ENCODE measurements at places on chromosomes 2 and 18.
A peak's percentile ranks its signal among the peaks of the same experiment; 100 is the strongest.

DNA sequence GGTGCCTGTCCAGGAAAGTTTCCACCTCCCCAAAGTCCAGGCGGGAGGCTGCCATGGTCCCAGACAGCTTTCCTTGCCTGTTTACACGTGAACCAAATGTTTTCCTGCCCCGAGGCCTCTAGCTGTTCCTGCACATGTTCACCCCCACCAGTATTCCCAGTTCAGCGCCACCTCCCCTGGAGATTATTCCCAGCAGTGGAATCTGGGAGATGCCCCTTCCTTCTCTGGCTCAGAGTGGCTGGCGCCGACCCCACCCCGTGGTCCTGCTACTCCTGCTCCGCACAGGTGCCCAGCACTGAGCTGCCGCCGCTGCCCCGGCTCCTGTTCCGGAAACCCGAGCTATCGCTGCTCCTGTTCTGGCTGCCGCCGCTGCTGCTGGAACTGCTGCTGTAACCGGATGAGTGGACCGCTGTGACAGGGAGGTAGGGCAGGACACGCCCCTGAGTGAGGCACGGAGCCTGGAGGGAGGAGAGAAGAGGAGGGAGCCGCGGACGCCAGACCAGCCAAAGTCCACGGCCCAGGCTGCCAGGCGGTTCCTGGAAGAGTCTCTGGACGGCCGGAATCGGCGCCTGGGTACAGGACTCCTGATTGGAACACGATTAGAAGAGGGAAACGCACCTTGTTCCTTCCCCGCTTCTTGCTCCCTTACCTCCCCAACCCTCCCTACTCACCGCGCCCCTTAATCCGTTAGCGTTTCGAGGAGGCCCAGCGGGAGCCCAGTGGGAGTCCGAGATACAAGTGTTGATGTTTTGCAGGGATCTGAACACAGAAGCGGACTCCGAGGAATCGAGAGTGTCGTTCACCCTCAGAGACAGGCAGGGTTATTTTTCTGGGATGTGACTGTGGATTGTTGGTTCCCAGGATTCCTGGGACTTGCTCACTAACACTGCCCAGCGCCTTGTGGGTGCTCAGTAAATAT, at the start of gene PDE11A:
Gene PDE11A (minus strand): TSS at position 395 of the 919 bp plus-strand sequence. CDS start 340 bp downstream, at position 55.
- peak; percentile 83 for DNase-seq

- DNase-seq, result no peak
Observed at GRCh38 chr2:223269386-223269785, 217.4 kb downstream of the KCNE4 start.

- DNase-seq, result no peak
Observed at GRCh38 chr2:225630824-225631533, 231.5 kb downstream of the NYAP2 start.

- DNase-seq, result peak; percentile 30
Observed at GRCh38 chr2:238170386-238171071, 11.8 kb downstream of the ERFE start.

- DNase-seq, result peak; percentile 22
Observed at GRCh38 chr2:20349513-20349921, 1.1 kb downstream of the PUM2 start.

GRCh38 chr2:118834901-118835745, 12.3 kb downstream of the EN1 start:
- no peak for DNase-seq

GRCh38 chr2:6024784-6025183, 332.6 kb downstream of the SOX11 start:
- no peak for DNase-seq

DNA sequence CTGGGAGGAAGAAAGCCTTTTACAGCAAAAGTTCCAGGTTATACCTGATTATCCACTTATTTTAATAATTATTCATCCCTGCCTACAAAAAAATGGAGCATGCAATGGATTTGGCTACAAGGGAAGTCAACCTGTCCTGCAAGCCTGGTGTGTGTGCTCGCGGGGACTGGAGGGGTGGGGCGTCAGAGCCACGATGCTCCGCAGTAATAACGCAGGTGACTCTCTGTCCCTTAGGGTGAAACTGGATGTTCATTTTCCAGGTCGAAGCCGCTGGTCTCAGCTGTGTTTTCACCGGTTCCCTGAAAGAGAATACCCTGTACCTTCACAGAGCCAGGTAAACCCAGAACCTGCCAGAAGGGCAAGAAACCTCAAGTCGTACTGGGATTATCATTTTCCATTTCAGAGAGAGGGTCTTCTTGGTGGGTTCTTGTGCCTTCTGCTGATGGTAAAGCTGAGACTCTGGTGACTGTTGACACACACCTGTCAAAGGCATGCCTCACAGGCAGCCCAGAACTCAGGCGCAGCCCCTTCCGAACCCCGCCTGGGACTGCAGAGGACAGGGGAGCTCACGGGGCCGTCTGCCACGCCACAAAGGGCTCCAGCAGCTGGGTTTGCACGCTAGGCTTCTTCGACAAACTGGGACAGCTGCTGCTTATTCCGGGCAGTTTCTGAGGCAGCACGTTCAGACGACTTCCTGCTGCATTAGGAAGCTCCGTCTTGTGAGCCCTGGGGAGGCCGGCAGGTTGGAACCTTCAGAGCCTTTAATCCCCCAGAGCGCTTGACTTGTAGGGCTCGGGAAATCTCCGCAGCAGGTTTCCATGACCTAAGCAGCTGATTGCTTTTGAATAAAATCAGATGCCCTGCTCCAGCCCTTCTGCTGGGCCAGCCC, 58.6 kb downstream of the KCNG2 start:
- DNase-seq, result peak; percentile 45

DNA sequence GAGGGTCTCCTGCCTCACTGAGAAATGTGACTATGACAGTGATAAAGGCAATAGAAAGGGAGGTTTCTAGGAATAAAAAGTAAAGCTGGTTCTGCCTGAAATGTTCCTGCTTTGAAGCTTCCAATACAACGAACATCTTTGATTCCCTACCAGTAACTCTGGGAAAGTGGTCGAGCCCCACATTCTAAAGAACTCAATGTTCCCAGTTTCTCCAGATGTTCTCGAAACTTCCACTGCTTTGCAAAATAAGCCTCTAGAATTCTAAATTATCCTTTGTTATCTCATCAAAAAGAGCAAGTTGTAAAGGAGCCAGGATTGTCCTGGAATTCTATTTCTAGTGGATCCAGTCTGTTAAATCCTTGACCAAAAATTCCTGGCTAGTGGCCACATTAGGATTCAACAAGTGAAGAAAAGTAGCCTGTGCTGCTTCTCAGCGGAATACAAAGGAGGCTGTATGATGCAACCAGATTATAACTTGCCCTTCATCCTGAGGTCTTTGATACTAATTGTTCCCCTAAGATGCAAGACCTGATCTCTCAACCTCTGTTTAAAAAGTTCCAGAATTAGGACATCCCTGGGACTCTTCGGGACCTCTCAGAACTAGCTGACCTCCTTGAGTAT, 8.4 kb downstream of the SCN7A start:
- DNase-seq, result no peak

GRCh38 chr18:37487400-37487867, 78.2 kb downstream of the CELF4 start:
- DNase-seq, result no peak
